Stomach (tissue), 19 donors: ENCODE measurements at places on chromosomes 7 and 10. TPM values are rescaled to one million over a fixed set of nuclear protein-coding genes. Genes with fewer than 3 reads are reported as not detected.
A peak's percentile ranks its signal among the peaks of the same experiment; 100 is the strongest.

DNA sequence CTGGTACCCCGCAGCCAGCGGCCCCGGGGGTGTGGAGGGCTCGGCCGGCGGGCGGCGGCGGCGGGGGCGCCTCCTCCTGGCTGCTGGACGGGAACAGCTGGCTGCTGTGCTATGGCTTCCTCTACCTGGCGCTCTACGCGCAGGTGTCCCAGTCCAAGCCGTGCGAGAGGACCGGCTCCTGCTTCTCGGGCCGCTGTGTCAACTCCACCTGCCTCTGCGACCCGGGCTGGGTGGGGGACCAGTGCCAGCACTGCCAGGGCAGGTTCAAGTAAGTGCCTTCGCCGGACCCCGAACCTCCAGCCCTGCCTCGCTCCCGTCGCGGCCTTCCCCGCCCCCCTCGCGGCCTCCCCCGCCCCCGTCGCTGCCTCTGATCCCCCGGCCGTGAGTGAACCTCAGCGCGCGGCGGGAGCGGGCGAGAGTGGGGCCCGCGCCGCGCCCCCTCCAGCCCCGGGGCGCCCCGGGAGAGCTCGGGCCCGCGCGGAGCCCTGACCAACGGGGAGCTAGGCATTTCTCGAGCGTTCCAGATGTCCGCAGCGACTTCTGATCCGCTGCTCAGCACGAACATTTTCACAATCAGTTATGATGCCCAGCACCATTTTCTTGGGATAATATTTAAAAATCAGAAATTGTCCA lies 727 bp downstream of the ATRNL1 start:
- peak overlapping the region; percentile 60 for H3K4me3 ChIP-seq
- no peaks in the 10 kb centered on the region for H3K36me3 ChIP-seq

- peaks cover 31% of the 10 kb centered on the region for H3K4me1 ChIP-seq
- DNase-seq: no peak
- H3K36me3 ChIP-seq: no peaks in the 10 kb centered on the region
- no peak overlapping the region for H3K27ac ChIP-seq
- H3K4me3 ChIP-seq: peak overlapping the region; percentile 54
Observed at GRCh38 chr7:108456845-108457540, 757 bp upstream of the NRCAM start.

DNA sequence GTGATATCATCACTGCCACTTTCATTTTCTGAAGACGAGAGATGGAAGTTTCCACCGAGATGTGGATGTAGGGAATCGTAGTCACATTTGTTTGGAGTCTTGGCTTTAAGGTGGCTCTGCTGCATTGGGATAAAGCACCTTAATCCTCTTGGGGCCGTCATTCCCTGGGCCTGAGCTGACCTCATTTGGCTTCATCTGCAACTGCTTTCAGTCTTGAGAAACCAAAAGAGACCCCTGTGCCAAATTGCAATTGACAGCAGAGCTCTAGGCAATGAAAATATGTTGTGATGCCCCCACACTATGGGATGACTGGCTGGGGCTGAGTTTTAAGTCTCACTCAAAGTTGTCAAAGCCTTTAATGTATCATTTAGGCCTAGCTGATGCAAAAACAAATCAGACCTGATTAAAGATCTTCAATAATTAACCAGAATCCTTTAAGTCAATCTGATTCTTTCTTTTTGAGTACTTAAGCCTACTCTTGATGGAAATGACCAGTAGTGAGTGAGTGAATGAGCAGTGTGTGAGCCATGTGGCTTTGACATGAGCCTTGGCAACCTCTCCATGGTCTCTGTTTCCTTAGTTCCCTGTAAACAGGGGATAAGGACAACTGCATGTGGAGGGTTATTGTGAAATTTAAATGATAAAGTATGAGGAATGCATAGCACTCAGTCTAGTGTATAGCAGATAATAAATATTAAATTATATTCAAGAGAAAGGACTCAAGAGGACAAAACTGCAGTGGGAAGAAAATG lies 155.0 kb downstream of the BMPER start:
- DNase-seq: no peak
- H3K4me1 ChIP-seq: peaks cover 28% of the 10 kb centered on the region
- no peaks in the 10 kb centered on the region for H3K27me3 ChIP-seq
- H3K27ac ChIP-seq: no peak overlapping the region
- peaks cover 7% of the 10 kb centered on the region for H3K36me3 ChIP-seq
- H3K4me3 ChIP-seq: no peak overlapping the region

GRCh38 chr10:94286901-94287300 lies 75.8 kb downstream of the NOC3L start:
- peaks cover 26% of the 10 kb centered on the region for H3K36me3 ChIP-seq
- H3K27ac ChIP-seq: no peak overlapping the region
- H3K4me1 ChIP-seq: no peaks in the 10 kb centered on the region
- H3K4me3 ChIP-seq: no peak overlapping the region
- DNase-seq: no peak
- H3K27me3 ChIP-seq: no peaks in the 10 kb centered on the region

DNA sequence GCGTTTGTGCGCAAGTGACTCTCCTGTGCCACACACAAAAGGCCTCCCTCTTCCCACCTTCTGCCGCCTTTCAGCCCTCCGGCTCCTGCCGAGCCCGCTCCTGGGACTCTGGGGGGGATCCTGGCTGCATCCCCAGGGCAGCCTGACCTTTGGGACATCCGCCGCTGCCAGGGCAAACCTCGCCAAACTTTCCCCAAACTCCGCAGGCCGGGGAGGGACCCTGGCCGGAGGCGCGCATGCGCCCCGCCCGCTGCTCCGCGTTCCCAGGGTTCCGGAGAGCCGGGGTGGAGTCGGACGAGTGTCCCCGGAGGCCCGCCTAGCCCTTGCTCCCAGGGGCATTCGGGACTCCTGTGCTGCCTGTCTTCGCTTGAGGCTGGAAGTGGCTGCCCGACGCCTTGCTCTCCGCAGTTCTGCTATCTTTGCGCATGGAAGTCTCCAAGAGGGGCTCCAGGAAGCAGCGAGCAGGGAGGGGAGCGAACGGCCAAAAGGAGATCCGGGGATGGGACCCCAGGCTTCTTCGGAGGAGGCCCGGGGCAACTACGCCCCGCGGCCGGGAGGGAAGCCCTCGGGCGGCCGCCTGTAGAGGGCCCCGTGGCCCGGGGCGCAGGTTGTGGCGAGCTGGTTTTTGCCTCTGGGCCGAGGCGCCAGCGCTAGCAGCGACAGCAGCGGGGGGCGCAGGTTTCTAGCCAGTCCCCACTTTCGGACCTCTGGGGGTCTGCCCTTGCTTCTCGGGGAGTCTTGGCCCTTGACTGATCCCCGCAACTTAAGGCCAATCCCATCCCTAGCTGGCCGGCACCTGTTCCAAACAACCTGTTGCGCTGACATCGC lies 7.0 kb downstream of the PTF1A start:
- no peak for DNase-seq
- peaks cover 100% of the 10 kb centered on the region for H3K27me3 ChIP-seq
- H3K4me1 ChIP-seq: peaks cover 14% of the 10 kb centered on the region
- H3K27ac ChIP-seq: no peak overlapping the region

- no peak overlapping the region for H3K27ac ChIP-seq
- peaks cover 100% of the 10 kb centered on the region for H3K27me3 ChIP-seq
- no peaks in the 10 kb centered on the region for H3K36me3 ChIP-seq
- H3K4me3 ChIP-seq: no peak overlapping the region
Observed at GRCh38 chr7:1404898-1405548, 54.2 kb downstream of the MICALL2 start.

DNA sequence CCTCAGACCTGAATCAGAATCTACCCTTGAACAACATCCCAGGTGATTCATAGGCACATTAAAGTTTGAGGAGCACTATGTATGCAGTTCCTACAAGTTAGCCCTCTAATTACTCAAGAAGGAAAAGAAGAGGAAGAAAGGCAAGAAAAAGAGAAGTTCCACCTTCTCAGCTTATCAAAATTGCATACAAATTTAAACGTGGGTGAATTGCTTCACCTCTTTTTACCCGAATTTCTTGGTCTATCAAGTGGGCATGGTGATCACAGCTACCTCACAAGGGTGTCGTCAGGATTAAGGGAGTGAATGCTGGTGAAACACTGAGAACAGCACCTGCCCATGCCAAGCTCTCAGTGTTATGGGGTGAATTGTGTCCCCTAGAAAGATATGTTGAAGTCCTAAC lies 43.8 kb upstream of the PAPSS2 start:
- H3K27me3 ChIP-seq: no peaks in the 10 kb centered on the region
- DNase-seq: no peak
- H3K4me3 ChIP-seq: no peak overlapping the region
- peaks cover 11% of the 10 kb centered on the region for H3K4me1 ChIP-seq

DNA sequence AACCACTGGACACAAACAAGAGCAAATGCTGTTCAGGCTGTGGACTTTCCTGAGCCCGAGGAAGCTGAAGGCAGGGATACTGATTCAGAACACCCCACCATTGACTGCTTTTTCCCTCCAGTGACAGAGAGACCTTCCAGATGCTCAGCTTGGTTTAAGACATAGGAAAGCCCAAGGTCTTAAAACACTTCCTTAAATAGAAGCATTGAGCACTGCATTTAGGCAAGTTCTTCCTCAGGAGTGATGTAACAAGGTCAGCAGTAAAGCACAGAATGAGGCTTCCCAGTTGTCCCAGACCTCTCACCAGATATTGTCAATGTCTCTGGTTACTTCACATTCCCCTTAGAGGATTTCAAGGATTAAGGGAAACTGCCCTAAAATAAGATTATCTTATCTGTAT lies 19.6 kb upstream of the CDCA7L start:
- peak; percentile 62 for DNase-seq
- H3K27me3 ChIP-seq: no peaks in the 10 kb centered on the region

- H3K27ac ChIP-seq: no peak overlapping the region
- no peak for DNase-seq
- peaks cover 12% of the 10 kb centered on the region for H3K4me1 ChIP-seq
- no peak overlapping the region for H3K4me3 ChIP-seq
- no peaks in the 10 kb centered on the region for H3K27me3 ChIP-seq
Observed at GRCh38 chr10:101845893-101846292, 2.3 kb upstream of the KCNIP2 start.

- no peak overlapping the region for H3K27ac ChIP-seq
- H3K4me1 ChIP-seq: no peaks in the 10 kb centered on the region
- no peak for DNase-seq
- H3K27me3 ChIP-seq: no peaks in the 10 kb centered on the region
Observed at GRCh38 chr10:4057725-4058513, 272.9 kb upstream of the KLF6 start.

The PIP4K2A gene
- 12.1 TPM for polyA plus RNA-seq

The GTPBP10 gene
- 17.3 TPM for polyA plus RNA-seq

The AKR1C3 gene
- 158 TPM for polyA plus RNA-seq
